ENCODE measurements at places on chromosomes 12 and 14.

GRCh38 chr14:20690848-20691640 lies 2.5 kb downstream of the ANG start:
- peak; percentile 62 for DNase-seq

DNA sequence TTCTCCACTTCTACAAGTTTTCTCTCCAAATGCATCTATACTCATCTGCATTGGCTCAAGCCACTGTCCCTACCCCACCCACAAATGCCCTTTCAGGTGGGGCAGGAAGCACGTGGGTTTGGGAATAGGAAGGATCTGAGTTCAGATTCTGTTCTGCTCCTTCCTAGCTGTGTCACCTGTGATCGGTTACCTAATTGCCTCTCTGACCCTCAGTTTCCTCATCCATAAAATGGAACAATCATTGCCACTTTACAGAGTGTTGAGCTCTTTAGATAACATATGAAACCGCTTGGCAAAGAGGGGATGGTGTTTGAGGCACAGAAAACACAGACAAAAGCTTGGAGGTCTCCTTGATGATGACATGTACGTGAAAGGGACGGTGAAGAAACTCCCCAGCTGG lies 34.5 kb downstream of the FOXN3 start:
- no peak for DNase-seq

- DNase-seq, result no peak
These were observed 9.8 kb downstream of the SLC38A1 start for GRCh38 chr12:46259071-46259470.

DNA sequence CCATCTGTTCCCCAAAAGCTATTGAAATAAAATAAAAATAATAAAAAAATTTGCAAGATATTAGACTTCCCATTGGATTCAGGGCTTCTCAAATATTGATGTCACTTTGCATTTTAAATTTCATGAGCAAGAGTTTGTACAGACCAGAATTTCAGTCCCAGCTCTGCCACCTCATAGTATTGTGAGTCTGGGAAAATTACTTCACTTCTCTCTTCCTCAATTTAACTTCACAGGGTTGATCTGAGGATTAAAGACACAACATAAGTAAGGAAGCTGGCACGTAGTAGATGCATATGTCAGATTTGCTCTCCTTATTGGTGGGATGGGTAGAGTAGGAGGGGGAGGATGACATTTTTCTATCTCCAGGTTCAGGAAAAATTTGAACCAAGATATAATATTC lies 32.8 kb downstream of the COX8C start:
- no peak for DNase-seq

DNA sequence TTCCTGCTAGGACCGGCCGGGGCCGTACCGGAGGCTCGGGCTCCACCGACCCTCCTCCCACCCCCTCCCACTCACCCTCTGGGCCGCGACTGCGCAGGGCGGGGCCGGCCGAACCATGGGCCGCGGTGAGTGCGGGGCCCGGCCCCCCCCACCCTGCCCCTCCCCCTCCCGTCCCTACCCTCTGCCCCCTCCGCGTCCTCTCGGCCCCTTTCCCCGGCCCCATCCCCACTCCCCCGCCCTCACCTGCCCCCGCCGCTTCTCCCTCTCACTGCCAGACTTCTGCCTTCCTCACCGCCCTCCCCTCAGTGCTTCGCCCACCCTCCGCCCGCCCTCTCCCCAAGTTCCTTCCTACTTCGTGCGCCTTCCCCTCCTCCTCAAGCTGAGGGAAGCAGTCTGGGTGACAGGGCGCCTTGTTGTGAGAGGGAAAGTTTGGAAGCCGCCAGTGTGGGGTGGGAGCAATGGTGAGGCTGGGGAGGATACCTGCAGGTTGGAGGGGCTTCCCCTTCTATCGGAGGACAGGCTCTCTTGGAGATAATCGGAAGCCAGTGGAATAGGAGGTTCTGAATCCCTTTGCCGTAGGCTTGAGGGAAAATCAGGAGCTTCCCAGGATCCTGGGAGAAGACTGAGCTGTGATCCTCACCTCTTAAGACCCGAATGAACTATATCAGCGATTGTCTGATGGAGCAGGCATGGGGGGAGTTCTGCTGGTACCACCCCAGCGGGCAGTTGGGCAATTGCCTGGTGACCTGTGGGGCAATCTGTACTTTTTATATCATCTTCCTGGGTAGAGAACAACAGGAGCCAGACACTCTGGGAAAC lies 472 bp downstream of the MBD6 start:
- DNase-seq, result peak; percentile 34

DNA sequence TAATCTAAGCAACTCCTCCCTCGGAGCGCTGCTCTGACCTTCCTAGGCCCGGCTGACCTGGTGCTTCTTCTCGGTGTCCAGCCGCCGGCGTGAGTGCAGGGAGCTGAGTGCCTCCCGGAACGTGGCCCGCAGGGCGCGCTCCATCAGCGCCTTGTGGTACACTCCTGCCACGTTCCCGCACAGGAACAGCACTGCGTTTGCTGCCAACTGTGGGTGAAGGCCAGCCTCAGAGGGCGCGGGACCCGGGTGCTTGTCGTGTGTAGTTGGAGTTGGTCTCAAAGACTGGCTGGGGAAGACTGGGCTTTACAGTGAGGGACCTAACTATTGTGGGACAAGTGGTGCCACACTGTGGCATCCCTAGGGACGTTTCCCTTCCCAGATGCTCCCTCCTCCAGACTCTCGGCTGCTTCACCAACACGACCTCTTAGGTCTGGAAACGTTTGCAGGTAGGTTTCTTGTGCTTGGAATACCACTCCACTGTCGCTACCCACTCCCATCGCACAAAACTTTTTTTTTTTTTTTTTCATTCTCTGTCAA lies 3.1 kb downstream of the ADCY4 start:
- no peak for DNase-seq

GRCh38 chr12:52850681-52851080 lies 1.9 kb upstream of the KRT78 start:
- DNase-seq, result no peak

DNA sequence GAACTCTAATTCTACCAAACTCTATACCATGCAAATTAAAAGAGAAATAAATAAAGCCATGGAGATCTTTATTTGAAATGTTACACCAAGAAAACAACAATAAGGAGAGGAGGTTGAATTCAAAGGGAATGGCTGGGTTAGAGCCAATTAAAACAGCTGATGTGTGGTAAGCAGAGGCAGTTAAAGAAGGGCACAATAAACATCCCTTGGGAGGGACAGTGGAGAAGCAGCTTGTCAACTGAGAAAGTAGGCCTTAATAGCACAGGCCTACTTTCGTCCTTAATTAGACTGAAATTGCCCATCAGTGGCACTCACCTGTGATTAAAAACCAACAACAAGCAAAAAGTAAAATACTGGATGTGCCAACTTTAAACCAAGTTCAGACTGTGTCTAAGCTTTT lies 16.3 kb upstream of the NAV3 start:
- DNase-seq, result no peak

DNA sequence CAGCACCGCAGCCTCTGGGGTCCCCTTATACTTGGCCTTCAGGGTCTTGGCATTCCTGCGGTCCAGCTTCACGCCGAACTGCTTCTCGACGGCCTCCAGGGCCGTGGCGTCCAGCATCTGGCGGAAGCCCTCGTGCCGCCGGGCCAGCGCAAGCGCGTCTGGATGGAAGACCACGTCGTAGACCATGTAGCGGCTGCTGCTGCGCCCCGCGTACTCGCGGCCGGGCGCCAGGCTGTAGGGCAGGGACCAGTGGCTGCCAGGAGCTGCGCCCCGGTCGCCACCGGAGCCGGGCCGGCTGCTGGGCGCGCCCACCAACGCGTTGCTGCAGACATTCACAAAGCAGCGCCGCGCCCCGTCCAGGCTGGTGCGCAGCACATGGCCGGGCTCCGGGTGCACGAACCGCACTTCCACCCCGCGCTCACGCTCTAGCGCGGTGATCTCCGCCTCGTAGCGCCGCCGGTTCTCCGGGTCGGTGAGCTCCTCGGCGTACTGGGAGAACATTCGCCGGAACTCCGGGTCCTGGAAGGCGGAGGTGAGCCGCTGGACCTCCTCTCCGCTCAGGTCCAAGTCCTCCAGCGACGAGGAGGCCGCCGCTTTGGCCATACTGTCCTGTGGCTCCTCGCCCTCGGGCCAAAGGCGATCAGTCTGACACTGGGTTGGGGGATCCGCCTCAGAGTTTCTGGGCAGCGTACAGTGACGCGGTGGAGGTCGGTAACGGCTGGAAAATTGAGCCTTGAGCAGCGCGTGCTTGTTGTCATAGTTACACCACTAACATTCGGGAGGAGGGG lies at the start of gene DNAAF2:
TSS of gene DNAAF2 (minus strand) at position 698 of the 788 bp plus-strand sequence. CDS start at position 603, 95 bp downstream.
- peak; percentile 68 for DNase-seq

- DNase-seq, result peak; percentile 26
These were observed 107.7 kb upstream of the CAND1 start for GRCh38 chr12:67161322-67161918.

Measured in NCI-H510A treated with DMSO at 0.1 percent for 48 hours (cell line).